HFF-Myc (cell line): ENCODE measurements at places on chromosomes 11 and 22.
A peak's percentile ranks its signal among the peaks of the same experiment; 100 is the strongest.

- no peak for DNase-seq
Measured at GRCh38 chr22:49999946-50000586, 12.5 kb downstream of the IL17REL start.

GRCh38 chr11:105034813-105035620, at the start of gene CASP1:
TSS of gene CASP1 (minus strand) at chr11:105035144. CDS start at chr11:105035113, 31 bp downstream.
- no peak for DNase-seq

DNA sequence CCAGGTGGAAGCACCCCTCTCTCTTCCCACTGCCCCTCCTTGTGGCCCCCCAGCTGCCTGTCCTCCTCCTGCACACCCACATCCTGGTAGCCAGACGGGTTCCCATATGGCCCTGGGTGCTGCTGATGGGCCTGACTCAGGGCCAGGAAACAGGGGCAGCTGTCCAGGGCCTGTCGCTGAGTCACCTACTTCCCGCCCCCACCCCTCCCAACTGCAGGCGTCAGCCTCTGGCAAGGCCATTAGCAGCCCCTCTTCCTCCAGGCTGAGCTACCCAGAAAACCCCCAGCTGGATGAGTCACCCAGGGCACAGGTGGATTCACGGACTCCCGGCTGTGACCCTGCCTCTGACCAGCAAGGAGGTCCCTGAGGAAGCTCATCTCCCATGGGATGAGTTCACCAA, 6.9 kb upstream of the GAL start:
- DNase-seq = peak; percentile 94

GRCh38 chr11:1230456-1231395, 7.9 kb downstream of the MUC5B start:
- DNase-seq = no peak

DNA sequence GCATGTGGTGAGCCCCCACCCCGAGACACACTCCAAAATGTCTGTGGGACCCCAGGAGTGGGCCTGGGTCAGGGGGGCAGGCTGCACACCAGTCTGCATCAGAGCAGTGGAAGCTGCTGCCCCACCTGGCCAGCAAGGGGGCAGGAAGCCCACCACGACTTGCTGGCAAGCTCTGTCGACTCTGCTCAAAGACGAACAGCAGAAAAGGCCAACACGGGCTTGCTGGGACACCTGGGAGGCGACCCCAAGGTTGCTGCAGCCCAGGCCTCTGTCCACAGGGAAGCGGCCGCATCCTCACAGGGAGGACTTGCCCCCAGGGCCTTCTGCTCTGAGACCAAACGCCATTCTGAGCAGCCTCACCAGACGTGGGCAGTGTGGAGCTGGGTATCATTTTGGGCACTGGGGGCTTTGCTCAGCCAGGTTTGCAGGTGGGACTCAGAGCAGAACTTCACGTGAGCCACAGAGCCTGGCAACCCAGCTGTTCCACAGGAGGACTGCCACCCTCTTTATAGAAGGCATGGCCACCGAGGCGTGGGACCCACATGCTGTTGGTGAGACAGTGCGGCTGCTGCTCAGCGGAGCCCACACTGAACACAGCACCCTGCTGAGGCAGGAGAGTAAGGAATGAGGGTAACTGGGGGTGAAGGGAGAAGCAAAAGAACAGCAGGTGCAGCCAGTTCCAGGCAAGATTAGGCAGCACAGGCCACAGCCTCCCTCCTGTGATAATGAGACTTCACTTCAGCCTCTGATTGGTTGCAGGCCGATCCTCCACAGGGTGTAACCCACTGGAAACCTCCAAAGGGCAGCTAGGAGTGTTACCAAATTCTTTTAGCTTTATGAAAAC, 11.0 kb downstream of the IL17REL start:
- no peak for DNase-seq

- no peak for DNase-seq
Measured at GRCh38 chr11:32902089-32902665, 9.6 kb downstream of the QSER1 start.

GRCh38 chr11:77154381-77155081, 26.5 kb downstream of the MYO7A start:
- DNase-seq = no peak

GRCh38 chr11:1491379-1491778, 4.8 kb upstream of the MOB2 start:
- no peak for DNase-seq

DNA sequence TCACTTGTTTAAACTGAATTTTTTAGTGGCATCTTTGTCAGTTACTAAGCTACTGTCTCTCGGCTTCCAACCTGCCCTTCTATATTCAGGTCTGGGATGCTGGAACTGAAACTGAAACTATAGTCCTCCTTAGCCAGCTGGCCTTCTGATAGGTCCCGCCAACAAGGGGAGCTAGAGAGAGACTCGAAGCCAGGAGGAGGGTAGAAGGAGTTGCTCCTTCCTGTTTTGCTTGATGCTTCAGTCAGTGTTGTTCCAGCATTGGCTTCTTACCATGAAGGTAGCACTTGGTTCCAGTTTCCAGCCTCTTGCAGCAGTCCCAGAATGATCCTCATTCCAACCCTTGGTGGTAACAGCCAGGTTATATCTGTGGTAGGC, 32.9 kb upstream of the HORMAD2 start:
- DNase-seq = no peak

DNA sequence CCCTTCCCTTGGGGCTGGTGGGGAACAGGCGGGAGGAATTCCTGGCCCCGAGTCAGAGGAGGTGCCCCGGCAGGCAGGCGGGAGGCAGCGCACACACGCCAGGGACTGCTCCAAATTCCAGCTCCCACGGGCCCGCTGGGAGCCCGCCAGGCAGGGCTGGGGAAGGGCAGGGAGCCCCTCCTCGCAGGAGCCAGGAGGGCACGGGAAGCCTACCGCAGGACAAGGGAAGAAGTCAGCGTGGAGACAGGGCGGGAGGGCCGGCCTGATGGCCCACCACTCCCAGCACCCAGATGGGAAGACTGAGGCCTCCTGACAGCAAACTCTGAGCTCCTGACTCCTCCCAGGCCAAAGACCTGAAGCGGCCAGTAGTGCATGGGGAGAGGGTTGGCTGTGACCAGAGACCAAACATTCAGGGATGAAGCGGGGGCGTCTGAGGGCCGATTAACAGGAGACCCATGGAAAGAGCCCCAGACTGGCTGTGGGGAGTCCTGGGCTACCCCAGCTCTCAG, 22.4 kb downstream of the RPL3 start:
- DNase-seq = no peak

GRCh38 chr11:12761029-12761428, 86.8 kb downstream of the TEAD1 start:
- DNase-seq = no peak

- no peak for DNase-seq
Measured at GRCh38 chr11:114563077-114563476, 3.4 kb upstream of the NXPE1 start.

GRCh38 chr22:32620992-32621391, 146.4 kb downstream of the FBXO7 start:
- DNase-seq = no peak

DNA sequence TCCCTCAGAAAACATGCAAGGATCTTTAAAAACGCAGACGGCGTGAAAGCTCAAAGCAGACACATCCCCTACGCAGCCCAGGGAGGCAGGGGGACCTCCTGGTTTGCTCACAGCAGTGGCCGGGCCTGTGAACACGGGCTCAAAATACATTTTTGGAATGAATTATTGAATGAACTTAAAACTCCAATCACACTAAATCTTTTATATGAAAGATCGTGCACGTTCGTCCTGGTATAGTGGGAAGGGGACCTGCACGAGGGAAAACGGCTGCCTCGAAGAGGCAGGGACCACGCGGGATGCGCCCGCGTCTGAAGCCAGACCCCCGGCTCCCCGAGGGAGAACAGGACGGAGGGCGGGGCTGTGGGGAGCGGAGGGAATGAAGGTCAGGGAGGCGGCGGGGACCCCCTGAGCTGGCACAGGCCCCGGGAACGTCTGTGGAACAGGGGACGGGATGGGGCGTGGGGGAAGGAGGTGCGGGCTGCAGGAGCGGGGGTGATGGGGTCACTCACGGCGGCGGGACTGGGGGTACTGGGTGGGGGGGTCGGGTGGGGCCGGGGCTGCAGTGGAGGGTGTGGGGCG, 1.3 kb upstream of the PANX2 start:
- DNase-seq = no peak

DNA sequence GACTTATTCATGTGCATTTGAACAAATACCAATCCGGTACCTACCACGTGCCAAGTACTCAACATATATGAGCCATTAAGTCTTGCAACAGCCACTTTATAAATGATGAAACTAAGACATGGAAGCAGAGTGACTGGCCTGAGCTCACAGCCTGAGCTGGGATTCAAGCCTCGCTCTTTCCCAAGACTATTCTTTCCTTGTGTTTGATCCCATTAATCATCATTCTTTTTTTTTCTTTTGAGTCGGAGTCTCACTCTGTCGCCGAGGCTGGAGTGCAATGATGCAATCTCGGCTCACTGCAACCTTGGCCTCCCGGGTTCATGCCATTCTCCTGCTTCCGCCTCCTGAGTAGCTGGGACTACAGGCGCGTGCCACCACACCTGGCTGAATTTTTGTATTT, 119.3 kb downstream of the ABTB2 start:
- DNase-seq = no peak

DNA sequence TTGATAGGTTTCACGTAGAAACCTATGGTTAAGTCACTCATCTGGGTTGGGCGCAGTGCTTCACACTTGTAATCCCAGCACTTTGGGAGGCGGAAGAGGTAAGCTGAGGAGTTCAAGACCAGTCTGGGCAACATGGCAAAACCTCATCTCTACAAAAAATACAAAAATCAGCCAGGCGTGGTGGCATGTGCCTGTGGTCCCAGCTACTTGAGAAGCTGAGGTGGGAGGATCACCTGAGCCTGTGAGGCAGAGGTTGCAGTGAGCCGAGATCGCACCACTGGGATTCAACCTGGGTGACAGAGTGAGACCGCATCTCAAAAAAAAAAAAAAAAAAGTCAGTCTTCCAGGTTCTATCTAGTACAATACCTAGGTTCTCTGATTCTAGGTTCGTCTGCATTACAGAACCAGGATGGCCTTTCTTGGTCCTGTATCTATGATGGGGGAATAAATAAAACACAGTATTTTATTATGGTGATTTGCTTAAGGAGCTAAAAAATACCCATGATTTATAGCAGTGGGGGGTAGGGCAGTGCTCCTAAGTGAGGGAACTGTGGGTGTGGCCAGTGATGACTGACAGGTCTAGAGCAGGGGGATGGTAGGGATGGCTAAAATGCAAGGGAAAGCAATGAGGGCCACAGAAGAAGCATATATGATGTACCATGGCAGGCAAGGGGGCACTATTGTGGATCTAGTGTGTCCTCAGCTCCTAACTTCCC, 65.5 kb upstream of the NUP160 start:
- DNase-seq = no peak

DNA sequence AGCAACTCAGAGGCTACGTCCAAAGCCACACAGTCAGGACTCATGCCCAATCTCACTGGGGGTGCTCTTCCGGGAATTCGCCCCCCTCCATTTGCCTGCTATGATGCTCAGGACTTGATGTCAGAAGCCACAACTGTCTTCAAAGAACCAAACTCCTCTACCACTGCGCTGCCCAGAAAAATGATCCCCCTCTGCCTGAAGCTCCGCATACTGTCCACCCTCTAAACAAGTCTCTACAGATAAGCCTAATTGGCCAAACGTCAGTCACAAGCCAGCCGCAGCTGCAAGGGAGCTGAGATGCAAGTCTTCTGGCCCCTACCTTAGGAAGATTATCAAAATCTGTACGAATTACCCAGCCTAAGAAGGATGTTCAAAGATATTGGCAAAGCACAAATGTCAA, 294.6 kb downstream of the BUD13 start:
- DNase-seq = no peak

DNA sequence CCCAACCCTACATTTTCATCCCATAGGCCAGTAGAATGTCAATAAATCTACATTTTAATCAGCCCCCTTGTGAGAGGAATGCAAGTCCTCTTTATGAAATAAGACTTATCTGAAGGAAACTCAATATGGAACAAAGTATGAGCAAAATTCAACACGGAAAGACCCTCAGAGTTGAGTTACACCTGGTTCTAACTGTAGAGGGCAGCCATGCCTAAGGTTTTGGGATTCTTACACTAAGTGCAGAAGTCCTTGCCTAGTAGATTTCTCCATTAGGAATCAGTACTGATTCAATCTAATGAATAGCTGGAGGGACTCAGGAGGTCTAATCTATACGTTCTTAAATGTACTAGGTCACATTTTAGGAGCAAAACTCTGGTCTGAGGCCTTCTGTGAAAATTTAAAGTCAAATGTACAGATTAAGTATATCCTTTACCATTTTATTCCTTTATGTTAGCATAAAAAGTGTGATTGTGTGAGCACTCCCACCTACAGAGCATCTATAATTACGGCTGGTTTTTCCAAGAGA, 904.5 kb downstream of the DLG2 start:
- DNase-seq = no peak

DNA sequence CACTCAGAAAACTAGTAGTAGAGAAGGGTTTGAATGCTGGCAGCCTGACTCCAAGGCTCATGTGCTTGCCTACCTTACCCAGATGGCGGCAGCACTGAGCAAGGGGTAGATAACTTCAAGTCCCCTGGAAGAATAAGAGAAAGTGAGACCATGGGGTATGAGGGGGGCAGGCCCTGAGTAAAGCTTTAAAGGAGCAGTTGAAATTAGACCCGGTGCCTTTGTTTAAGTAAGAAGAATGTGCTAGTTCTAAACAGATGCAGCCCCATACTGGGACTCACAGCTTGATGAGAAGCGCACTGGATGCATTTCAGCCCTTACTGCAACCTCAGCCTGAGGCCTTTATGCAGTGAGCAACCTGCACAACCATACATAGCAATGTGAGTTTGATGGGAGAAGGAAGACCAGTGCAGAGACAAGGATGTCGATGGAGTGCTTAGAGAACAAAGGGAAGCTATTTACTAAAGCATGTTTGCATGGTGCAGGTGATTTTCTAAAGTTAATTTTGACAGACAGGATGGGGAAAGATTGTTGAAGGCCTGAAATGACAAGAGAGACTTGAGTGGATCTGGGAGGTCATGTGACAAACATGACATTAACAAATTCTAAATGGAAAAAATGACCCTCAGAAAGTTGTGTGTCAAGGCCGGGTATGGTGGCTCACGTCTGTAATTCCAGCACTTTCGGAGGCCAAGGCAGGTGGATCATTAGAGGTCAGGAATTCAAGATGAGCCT, 27.1 kb upstream of the TMA7B start:
- DNase-seq = no peak

DNA sequence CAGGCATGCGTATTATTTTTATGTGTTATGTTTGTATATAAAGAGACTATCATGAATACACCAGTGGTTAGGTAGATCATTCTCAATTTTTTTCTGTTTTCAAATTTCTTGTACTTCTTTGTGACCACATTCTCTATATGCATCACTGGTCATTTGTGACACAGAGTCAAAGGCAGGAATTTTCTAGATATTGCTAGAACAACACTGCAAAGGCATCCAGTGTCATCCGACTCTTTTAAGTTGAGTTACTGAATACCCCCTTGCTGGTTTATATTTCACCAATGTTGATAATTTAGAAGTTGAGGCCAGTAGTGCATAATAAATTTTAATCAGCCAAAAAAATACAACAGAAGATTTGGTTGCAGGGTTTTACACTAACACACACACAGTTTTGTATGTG, 351.8 kb downstream of the CASP12 start:
- no peak for DNase-seq

GRCh38 chr11:18939314-18939713, at the start of gene MRGPRX1:
TSS of gene MRGPRX1 (minus strand) at chr11:18939414. CDS start at chr11:18934784, 4,630 bp downstream.
- no peak for DNase-seq
